ENCODE measurements at places on chromosomes 4 and X. TPM values are rescaled to one million over a fixed set of nuclear protein-coding genes. Genes with fewer than 3 reads are reported as not detected.

MPC1L gene
- not detected for total RNA-seq

POU3F4 gene
- not detected for total RNA-seq

DNA sequence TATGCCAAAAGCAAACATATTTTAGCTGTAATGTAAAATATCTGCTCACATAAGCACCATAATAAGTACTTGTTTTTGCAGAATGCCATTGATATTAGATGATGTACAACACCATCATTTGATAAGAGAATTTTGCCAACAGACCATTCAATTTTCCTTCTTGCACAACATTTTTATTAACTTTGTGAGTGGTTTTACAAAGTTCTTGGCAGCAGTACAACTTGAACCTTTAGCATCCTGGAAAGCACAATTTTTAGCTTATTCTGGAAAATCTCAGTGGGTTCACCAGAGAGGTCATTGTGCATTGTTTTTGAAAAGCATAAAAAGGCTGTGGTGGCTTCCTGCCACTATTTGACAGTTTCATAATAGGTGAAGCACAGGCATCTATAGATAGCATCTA is 26.4 kb upstream of the REPS2 start:
- peak; percentile 9 for DNase-seq

DNA sequence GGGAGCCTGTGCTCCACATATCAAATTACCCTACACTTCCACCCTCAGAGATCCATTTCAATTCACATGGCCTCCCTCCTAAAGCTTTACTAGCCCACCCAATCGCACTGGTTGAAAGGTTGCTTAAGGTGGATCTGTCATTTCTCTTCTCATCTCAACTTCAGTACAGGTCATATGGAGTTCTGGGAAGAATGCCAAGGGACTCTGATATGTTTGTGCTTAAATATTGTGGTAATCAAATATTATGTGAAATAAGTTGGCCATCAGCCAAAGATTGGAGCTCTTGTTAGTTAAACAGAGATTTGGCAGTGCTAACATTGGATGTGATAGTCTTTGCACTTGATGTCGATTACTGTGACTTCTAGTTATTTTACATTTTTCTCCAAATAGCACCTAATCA is 20.5 kb downstream of the SEPTIN6 start:
- no peak for DNase-seq

GRCh38 chr4:172270397-172270796 is 457.2 kb downstream of the GALNTL6 start:
- peak; percentile 21 for DNase-seq

DNA sequence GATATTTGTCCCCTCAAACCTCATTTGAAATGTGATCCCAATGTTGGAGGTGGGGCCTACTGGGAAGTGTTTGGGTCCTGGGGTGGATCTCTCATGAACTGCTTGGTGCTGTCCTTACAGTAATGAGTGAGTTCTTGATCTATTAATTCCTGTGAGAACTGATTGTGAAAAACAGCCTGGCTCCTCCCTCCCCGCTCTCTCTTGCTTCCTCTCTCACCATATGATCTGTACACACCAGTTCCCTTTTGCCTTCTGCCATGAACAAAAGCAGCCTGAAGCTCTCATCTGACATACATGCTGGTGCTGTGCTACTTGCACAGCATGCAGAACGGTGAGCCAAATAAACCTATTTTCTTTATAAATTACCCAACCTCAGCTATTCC is 11.2 kb upstream of the YIPF7 start:
- no peak for DNase-seq

GRCh38 chr4:76873495-76873894 is 24.4 kb downstream of the SOWAHB start:
- no peak for DNase-seq

- DNase-seq, result peak; percentile 65
Measured at GRCh38 chr4:77582711-77583110, 22.9 kb upstream of the CXCL13 start.

DNA sequence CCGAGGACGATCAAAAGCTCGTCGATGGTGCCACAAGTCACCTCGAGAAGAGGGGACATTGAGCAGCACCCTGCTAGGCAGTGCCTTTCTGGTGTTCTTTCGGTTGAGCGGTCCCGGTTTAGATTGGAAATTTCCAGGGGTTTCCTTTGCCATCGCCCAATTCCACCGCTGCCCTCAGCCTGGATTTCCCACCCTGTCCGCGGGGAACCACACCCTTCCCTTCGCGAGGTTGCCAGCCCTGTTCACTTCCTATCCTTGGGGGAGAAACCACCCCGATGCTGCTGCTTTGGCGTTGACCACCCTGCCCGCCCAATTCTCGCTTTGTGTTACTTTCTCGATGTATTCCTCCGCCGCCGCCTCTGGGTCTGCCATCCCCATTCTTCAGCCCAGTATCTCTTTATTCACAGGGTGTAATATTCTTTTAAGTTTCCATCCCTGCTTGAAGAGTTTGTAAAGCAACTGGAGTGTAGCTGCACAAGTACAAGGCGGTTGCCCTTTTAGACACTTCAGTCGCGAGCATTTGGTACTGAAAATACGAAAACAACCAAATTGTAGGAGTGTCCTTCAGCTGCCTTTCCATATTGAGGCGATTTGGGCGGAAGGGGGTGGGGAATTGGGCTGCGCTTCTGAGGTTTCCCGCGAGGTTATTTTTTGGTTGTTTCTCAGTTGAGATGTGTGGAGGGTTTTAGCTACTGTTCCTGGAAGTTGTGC is 1.1 kb downstream of the OGT start:
- no peak for DNase-seq

- DNase-seq, result no peak
Measured at GRCh38 chr4:78484574-78484973, 67.0 kb upstream of the ANXA3 start.

DNA sequence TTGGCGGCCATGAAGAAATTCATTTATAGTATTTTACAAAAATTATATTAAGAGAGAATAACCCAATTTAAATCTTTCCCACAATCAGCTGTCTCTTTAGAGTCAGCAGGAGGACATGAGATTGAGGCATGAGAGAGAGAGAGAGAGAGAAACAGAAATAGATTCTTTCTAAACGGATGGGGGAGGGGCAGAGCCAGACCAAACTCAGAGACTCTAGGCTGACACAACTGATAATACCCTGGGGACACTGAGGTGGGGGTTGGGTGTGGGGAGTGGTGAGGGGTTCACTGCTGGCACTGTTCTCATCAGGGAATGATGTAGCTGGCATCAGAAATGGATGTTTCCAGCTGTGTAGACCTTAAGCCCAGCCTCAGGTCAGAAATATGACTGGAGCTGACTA is 20.5 kb upstream of the HOPX start:
- no peak for DNase-seq

DNA sequence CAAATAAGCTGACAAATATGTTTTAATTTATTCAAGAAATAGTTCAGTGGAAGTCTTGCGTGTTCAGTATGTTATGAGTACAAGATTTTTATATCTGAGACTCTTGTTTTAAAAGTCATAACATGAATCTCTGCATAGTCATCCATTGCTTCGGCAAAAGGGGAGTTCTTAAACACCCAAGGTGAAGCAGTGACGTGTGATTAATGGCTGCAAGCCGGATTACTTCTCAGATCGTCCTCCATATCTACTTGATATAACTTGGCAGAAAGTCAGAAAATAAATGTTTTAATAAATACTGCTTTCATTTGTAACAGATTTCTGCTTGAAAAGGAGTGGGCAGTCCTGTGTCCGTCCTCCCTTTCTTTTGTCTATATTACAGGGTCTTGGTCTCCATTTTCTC is 64.6 kb upstream of the IL15 start:
- no peak for DNase-seq

DNA sequence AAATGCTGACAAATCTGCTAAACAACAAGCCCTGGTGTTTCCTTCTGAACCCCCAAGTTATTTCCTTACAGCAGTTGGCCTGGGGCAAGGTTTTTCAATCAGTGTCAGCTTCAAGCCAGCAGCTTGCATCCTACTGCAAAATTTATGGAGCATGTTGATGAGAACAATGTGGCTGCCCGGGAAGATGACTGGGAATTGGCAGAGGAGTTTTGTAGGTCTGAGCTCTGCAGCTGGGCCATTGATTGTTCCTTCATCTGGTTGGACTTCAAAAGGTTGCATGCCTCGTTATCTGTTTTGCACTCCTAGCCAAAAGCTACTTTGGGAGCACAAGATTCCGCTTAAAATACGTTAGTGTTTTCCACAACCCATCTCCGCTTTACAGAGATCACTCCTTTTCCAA is 1030.3 kb upstream of the LCORL start:
- peak; percentile 38 for DNase-seq

- no peak for DNase-seq
Measured at GRCh38 chr4:78347527-78347926, 204.0 kb upstream of the ANXA3 start.

DNA sequence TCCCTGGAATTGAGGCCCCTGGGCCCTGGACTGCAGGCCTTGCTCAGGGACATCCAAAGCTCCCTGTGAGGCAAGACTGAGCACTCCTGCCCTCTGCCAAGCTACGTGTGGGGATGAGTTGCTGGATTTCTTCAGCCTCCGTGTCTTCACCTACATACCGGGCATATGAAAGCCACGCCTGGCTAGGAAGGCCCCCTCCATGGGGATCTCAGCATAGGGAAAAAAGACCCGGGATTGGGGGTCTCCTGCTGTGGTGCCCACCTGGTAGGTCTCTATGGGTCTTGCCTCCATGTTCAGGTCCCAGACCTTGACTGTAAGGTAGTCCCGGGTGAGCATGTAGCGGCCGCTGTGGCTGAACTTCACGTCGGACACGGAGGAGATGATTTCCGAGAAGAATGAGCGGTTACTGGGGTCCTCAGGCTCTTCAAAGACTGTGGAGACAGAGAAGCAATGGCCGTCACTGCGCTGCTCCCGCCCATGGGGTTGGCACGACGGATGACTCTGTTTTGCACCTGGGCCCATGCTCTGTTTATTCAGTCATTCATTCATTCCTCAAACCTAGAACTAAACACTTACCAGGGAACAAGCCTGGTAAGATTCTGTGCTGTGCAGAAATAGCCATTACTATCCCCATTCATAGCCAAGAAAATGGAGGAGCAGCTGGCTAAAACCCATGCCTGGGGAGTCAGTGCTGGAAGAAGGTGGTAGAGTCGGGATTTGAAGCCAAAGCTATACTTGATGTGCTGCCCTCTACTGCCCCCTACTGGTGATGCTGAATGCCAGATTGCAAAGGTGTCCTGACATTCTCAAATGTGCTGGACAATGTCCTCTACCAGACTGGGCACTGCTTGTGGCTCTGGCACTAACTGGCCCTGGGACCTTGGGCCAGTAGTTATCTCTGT is 63.9 kb downstream of the WFS1 start:
- no peak for DNase-seq

- peak; percentile 88 for DNase-seq
Measured at GRCh38 chr4:21656832-21657231, 291.7 kb downstream of the KCNIP4 start.

- DNase-seq, result no peak
Measured at GRCh38 chrX:4173743-4174142, 460.3 kb upstream of the PRKX start.

- peak; percentile 37 for DNase-seq
Measured at GRCh38 chr4:80963051-80963450, 67.5 kb upstream of the BMP3 start.

DNA sequence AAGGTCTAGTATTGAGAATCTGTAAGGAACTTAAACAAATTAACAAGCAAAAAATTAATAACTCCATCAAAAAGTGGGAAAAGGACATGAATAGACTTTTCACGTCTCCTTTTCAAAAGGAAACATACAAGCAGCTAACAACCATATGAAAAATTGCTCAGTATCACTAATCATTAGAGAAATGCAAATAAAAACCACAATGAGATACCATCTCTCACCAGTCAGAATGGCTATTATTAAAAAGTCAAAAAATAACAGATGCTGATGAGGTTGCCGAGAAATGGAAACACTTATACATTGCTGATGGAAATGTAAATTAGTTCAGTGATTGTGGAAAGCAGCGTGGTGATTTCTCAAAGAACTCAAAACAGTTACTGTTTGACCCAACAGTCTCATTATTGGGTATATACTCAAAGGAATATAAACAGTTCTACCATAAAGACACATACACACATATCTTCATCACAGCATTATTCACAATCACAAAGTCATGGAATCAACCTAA is 410.4 kb upstream of the SMIM31 start:
- no peak for DNase-seq

- no peak for DNase-seq
Measured at GRCh38 chr4:142331132-142331531, 515.0 kb downstream of the INPP4B start.

DNA sequence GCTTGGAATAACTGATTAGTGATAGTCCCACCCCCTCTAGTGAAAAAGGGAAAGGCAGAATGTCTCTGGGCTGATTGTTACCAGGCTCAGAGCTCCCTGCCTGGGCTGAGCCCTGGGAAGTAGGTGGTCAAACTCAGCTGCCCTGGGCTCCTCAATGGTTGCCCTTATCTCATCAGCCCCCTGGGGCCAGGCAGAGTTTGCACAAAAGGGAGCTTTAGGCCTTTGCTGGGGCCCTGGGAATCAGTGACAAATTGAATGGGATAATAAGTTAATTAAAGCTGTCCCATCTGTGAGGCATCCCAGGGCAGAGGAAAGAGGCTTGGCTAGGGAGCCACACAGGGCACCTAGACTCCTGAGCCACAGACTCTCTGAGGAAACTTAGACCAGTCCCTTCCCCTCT is 89.0 kb downstream of the EFNB1 start:
- no peak for DNase-seq

DNA sequence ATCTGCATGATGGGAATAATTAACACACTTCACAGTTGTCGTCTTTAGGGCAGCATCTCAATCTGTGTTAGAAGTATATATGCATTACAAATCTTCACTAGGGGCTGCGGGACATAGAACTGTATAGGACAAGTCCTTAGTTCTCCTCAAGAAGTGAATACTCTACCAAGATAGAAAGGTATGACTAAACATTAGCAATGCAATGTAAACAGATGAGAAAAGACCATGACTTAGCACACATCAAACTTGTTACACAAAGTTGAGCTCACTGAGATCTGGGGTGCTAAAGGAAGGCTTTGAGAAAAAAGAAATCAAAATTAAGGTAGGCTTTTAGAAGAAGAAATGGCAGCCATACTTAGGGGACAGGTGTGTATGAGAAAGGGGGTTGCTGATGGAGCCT is 182.1 kb upstream of the MAP3K15 start:
- no peak for DNase-seq

- DNase-seq, result no peak
Measured at GRCh38 chr4:172573899-172574298, 594.7 kb upstream of the GALNT7 start.

GRCh38 chr4:37446016-37446415 is 201.5 kb downstream of the NWD2 start:
- DNase-seq, result peak; percentile 49

DNA sequence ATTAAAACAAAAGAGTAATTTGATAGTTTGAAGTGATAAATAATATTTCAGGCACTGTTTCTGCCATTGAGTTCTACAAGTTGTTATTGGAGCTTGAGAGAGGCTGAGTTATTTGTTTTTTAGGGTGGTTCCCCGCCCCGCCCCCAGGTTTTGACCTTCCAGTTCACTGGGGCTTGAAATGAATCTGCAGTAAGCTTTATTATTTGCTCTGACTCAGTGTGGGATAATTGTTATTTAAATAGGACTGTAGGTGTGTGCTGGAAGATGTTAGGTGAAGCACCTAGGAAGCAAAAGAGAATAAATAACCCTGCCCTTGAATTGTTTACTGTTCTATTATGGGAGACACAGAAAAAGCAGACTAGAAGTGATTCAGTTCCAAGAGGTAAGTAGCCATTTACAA is 81.2 kb upstream of the KCNIP4 start:
- DNase-seq, result peak; percentile 76

Measured in renal cortical epithelial cell (primary cell).